HCT116 (cell line): ENCODE measurements at places on chromosomes 12 and 14. TPM values are rescaled to one million over a fixed set of nuclear protein-coding genes. Genes with fewer than 3 reads are reported as not detected.

DNA sequence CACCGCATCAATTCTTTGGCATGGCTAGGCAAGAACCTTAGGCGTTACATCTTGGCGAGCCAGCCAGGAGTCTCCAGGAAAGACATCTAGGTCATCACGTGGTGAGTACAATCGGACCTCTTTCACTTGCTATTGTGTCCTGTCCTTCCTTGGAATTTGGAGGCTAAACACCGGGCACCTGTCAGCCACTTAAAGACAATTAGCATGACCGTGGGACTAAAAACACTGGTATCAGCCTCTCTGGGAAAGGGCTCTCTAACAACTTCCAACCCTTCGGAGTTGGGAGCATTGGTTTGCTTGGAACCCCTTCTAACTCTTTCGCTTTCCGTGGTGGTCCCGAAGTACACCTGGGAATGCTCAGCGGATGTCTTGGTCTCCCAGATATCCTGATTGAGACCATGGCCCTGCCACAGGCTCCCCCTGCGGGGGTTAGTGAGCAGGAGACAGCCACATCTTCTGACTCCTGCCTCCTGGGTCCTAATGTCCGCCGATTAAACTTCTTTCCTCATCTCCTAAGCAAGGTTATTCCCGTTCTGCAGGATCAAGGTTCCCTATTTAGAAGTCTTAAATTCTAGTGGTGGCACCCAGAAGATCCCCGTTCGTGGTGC, 971.7 kb downstream of the FSCB start:
- DNase-seq = no peak

GRCh38 chr14:103561381-103562178, 877 bp downstream of the BAG5 start:
- DNase-seq = no peak

DNA sequence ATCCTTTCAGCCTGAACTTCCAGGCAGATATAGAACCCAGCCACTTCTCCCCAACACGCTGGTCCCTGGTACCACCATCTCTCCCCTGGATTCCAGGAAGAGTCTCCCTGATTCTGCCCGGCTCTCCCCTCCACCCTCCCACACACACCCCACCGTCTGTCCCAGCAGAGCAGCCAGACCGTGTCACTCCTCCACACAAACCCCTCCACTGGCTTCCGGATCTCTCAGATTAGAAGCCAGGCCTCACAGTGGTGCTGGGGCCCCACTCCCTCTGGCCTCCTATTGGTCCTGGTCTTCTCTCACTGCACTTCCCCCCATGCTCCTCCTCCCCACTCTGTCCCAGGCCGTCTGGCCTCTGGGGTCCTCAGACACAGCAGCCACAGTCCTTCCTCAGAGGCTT, 52.4 kb upstream of the CDKN3 start:
- DNase-seq = no peak

- DNase-seq = no peak
Measured at GRCh38 chr12:58046271-58046670, 104.9 kb downstream of the ATP23 start.

- DNase-seq = no peak
Measured at GRCh38 chr12:120142231-120142877, 25.8 kb upstream of the RAB35 start.

- DNase-seq = peak; percentile 44
Measured at GRCh38 chr12:71469258-71469750, 29.7 kb downstream of the LGR5 start.

The KRT2 gene
- not detected for total RNA-seq

The KIF26A gene
- total RNA-seq = 10.2 TPM
